ENCODE measurements at places on chromosomes 4 and X. TPM values are rescaled to one million over a fixed set of nuclear protein-coding genes. Genes with fewer than 3 reads are reported as not detected.

The PRDM5 gene
- 18.3 TPM for total RNA-seq

The HAND2 gene
- 19.6 TPM for total RNA-seq

The BCAP31 gene
- 146 TPM for total RNA-seq

The SYTL5 gene
- 0.39 TPM for total RNA-seq

The DLG3 gene
- total RNA-seq = 23.6 TPM

The PF4V1 gene
- not detected for total RNA-seq

The ANK2 gene
- 0.79 TPM for total RNA-seq

The TMEM35A gene
- not detected for total RNA-seq

The CSN1S1 gene
- not detected for total RNA-seq
